Activated CD4-positive, alpha-beta T cell treated with anti-CD3 and anti-CD28 coated beads, Interleukin-2, amount 50 U/mL, for 24 hours (primary cell): ENCODE measurements at places on chromosomes 2 and 18.

DNA sequence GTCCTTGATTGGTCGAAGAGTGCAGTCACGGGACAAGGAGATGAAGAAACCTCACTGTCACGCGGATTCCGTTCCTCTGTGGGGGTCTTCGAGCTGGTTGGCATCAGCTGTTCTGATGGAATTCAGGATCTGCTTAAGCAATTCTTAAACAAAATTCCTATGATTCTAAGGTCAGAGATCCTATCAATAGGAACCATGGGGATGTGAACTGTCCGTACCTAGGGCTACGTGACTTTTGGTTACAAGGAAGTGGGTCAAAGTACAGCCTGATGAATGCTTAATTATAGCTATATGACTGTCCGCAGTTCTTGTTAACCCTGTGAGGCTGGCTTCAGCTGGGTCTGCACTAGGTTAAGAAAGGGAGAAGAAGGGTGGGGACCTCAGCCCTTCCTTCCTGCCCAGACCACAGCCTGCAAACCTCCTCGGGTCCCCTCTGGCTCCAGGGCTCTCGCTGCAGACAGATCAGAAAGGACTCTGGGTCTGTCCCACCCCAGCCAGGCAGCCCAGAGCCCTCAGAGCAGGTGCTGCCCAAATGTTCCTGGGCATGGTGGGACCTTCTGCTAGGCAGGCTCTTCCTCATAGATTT, 44.2 kb upstream of the TAF1B start:
- no peak for DNase-seq

DNA sequence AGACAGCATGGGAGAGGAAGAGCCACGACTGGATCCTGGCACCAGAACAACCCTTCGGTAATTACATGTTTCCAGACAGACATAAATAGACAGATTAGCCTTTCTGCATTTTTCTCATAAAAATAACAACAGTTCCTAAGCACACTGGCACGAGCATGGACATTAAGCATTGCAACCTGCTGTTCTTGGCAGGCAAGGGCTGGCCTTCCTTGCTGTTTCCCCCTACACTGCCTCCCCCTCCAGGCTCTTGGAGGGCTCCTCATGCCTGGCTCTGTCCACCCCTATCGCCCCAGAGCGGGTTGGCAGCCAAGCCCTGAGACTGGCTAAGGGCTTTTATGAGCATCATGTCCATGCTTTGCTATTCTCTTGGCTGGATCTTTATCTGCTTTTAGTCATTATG, 89.6 kb downstream of the TTC32 start:
- DNase-seq: no peak

- DNase-seq: no peak
Measured at GRCh38 chr2:164514491-164514890, 106.8 kb downstream of the GRB14 start.

DNA sequence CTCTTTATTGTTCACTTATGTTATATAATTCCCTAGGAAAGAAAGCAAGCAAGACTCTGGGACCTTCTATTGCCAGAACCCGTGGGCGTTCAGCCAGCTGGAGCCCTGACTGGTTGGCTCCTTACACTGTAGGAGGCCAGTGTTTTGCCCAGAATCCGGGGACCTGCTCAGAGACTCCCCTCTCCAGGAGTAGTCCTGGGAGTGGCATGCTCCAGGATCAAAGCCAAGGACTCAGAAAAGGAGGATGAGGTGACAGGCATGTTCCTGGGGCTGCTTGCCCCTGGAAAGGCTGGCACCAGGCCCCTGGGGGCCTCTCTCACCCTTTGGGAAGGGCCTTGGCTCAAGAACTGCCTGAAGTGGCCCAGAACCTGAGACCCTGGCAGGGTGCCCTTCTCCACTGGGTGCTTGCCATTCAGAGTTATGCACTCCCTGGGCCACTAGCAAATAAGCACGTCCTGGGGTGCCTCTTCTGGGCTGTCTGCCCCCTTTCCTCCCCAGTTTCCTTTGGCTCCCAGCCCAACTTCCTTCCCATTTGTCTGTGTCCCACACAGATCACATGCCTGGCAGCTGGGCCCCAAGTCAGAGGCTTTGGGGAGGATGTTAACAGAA, 19.6 kb upstream of the KIF3C start:
- no peak for DNase-seq

DNA sequence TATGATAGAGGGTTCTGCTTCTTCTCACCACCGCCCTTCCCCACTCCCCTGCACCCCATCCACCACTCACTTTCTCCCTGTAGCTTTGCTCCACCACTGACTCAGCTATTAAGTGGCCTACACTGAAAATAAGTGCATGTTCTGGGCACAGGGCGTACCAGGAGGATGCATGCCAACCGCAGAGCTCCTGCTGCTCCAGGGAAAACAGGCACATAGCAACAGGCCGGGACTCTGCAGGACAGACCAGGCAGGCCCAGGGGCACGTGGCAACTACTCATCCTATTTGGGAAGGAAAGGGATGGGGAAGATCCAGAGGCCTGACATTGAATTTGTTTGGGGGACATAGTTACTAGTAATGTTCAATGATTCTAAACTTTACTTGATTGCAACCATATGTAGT, 28.4 kb downstream of the ARL4C start:
- no peak for DNase-seq

DNA sequence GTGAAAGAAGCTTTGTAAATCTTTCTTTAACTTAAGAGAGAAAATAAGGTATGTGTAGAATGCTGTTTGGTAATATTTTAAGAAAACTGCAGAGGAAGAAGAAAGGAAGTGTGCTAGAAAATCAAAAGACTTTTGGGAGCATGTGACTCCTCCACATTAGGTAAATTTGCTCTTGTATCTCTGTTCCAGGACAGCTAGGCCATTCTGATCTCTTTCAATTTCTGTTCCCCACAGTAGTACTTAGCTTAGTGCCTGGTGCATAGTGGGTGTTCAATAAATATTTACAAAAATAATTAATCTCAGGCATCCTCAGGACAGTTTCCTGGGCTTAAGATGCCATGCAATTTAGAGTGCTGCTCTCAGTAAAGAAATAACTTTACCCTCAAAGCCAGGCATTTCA, 105.0 kb downstream of the GPD2 start:
- DNase-seq: no peak

DNA sequence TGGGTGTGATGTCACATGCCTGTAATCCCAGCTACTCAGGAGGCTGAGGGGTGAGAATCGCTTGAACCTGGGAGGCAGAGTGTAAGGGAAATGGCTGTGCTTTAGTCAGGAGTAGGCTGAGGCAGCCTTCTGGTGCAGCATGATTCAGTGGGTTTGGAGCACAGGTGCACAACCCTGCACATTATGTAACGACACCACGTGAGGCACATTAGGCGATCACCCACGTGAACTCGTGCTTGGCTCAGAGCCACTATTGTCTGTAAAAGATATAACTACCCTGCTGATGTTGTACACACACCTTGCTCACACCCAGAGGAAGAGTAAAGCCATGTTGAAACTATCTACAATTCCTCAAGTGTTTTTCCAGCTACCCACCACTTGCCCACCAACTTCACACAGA, 54.8 kb upstream of the ZC3H15 start:
- DNase-seq: no peak

DNA sequence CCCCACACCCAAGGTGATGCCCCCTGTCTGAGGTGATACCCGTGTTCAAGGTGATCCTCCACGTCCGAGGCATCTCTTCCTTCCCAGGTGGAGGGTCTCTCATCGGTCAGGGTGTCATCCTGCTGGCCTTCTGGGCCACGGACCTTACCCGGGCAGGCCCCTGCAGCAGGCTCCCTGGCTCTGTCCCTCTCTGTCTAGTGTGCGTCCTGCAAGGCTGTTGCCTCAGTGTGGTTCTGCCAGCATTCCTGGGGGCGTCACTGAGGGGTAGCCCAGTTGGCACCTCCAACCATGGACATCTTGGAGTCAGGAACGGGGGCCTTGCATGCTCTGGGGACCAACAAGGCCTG, 5.6 kb upstream of the PER2 start:
- no peak for DNase-seq

DNA sequence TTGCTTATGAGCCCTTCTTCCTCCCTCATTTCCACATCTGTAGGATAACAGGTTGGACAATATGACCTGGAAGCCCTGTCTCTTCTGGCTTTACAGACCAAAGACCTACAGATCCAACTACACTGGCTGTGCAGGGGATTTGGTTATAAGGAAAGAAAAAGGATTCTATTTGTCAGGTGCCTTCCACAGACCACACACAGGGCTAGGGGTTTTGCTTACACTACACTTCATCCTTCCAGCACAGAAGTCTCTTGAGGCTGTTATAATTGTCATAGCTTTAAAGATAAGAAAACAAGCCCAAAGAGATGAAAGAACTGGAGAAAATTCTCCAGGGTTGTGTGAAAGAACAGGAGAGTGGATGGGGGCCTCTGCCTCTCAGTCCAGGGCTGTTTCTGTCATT, 302.6 kb downstream of the MYCN start:
- no peak for DNase-seq

GRCh38 chr2:165191096-165191728, 12.6 kb downstream of the SCN3A start:
- no peak for DNase-seq

GRCh38 chr2:56671973-56672569, 488.3 kb downstream of the CCDC85A start:
- DNase-seq: no peak

GRCh38 chr2:201618744-201619662, 24.3 kb downstream of the TMEM237 start:
- DNase-seq: no peak

GRCh38 chr18:77054606-77055428, 77.8 kb downstream of the MBP start:
- peak; percentile 47 for DNase-seq

- no peak for DNase-seq
Measured at GRCh38 chr18:63763831-63764600, 11.2 kb upstream of the SERPINB7 start.

DNA sequence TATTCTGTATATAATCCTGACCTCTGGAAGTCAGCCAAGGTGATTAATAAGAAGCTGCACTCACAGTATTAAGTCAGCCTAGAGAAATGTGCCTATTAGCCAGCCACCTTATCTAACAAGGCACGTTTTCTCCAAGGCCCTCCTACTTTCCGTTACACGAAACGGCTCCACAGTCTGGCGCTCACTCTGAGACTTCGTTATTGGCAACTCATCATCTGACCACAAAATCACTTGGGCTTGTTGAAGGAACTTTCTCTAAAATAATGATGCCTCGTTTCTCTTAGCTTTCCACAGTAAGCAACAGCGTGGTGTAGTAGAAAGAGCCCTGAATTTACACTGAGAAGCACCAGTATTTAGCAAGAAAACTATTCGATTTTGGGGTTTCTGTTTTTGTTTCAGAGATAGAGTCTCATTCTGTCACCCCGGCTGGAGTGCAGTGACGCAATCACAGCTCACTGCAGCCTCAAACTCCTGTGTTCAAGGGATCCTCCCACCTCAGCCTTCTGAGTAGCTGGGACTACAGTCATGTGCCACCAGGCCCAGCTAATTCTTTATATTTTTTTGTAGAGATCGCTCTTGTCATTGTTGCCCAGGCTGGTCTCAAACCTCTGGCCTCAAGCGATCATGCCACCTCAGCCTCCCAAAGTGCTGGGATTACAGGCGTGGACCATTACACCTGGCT, 53.6 kb upstream of the SLC14A1 start:
- DNase-seq: no peak

GRCh38 chr2:144452169-144452988, 67.5 kb downstream of the ZEB2 start:
- DNase-seq: no peak

- DNase-seq: no peak
Measured at GRCh38 chr18:40938615-40939014, 1016.4 kb upstream of the PIK3C3 start.

DNA sequence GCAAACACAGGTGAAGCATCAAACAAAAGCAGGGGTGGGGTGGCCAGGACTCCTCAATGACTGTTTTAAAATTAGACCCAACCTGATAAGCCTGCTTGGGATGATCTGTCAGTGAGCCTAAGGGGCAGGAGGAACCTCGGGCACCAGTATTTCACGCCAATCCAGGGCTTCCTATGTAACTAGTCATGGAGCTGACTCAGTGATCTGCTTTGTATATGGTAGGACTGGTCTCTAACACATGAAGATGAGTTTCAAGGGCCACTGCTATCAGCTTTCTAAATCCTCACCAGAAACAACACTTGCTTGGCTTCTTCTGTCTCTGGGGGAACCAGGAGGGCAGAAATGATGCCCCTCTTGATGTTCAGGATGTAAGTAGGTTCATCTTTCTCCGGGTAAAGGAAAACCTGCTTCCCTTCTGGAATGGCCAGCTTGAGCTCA, 6.2 kb downstream of the APOB start:
- DNase-seq: no peak

DNA sequence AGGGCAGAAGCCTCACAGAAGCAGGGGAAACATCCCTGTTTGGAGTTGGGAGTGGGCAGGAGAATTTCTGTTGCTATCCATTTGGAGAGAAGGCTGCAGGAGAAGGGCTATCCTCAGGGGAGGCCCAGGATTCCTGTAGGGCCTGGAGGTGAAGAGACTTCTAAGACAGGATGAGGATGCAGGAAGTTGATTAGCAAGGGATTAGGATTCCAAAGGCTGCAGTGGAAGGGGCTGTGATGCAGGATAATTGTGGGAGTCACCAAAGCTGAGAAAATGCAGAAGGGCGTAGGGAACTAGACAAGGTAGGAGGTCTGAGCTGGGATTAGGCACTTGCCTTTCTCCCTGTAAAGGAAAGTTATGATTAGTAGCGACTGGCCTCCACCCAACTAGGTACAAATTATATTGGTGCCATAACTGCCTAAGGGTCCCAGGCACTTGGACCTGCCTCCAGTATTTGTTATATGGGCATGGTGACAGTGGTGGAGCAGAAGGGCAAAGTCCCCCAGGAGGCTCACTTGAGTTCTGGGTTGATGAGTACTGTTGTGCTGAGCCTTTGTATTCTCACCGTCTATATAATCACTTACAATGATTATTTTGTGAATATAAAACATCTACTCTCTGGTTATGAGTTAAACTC, 96.4 kb upstream of the MSTN start:
- DNase-seq: no peak

DNA sequence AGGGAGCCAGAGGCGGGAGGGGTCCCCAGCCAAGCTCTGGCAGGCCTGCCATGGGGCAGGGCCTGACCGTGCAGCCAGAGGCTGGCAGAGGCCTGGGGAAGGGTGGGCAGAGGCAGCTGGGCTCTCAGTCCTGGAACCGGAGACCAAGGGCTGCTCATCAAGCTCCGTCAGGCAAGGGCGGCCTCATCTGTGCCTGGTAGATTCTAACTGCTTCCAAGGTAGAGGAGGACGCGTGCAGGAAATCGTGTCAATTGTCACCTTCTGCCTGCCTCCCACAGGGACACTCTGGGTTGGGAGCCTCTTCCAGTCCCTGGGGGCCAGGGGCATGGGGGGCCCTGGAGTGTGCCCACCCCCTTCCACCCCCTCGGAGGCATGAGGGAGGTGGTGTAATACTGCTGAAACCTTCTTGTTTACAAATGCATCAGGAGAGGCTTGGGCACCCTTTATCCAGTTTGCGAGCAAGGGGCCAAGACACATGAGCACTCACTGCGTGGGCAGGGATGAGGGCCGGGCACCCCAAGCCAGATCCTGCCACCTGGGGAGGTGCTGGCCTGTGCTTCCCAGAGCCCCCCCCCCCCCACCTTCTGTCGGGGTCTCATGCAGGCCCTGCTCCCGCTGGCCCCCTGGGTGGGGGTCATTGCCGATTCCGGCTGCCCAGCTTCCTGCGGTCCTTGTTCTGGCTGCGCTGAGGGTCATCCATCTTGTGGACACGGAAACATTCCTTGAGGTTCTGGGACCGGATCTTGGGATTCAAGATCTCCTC, 9.0 kb downstream of the SNORC start:
- DNase-seq: no peak

GRCh38 chr2:25410370-25410769, 68.6 kb upstream of the DNMT3A start:
- DNase-seq: no peak

- no peak for DNase-seq
Measured at GRCh38 chr2:219460424-219460926, 25.8 kb downstream of the SPEG start.
